ENCODE measurements at places on chromosomes 7 and 10.

- H3K36me3 ChIP-seq, result no peaks in the 10 kb centered on the region
- no peak overlapping the region for H3K27ac ChIP-seq
- H3K27me3 ChIP-seq, result no peaks in the 10 kb centered on the region
- DNase-seq, result no peak
These were observed 132.5 kb downstream of the IMMP2L start for GRCh38 chr7:111429781-111430180.

- H3K27ac ChIP-seq, result peak overlapping the region; percentile 64
- no peaks in the 10 kb centered on the region for H3K27me3 ChIP-seq
- H3K4me3 ChIP-seq, result no peak overlapping the region
- H3K4me1 ChIP-seq, result peaks cover 20% of the 10 kb centered on the region
- DNase-seq, result peak; percentile 99
These were observed 36.6 kb downstream of the SRPK2 start for GRCh38 chr7:105352018-105352612.

- no peaks in the 10 kb centered on the region for H3K4me1 ChIP-seq
- no peak overlapping the region for H3K27ac ChIP-seq
- no peak overlapping the region for H3K4me3 ChIP-seq
These were observed 790.8 kb upstream of the KCND2 start for GRCh38 chr7:119482209-119482608.

GRCh38 chr7:131619336-131620305 is 63.2 kb upstream of the PODXL start:
- no peak for DNase-seq
- H3K4me1 ChIP-seq, result no peaks in the 10 kb centered on the region
- H3K36me3 ChIP-seq, result no peaks in the 10 kb centered on the region
- H3K27ac ChIP-seq, result no peak overlapping the region

- H3K36me3 ChIP-seq, result no peaks in the 10 kb centered on the region
- DNase-seq, result no peak
- H3K4me3 ChIP-seq, result peak overlapping the region; percentile 85
- no peaks in the 10 kb centered on the region for H3K27me3 ChIP-seq
- no peaks in the 10 kb centered on the region for H3K4me1 ChIP-seq
These were observed 395 bp downstream of the ZNF487 start for GRCh38 chr10:43437141-43437870.

DNA sequence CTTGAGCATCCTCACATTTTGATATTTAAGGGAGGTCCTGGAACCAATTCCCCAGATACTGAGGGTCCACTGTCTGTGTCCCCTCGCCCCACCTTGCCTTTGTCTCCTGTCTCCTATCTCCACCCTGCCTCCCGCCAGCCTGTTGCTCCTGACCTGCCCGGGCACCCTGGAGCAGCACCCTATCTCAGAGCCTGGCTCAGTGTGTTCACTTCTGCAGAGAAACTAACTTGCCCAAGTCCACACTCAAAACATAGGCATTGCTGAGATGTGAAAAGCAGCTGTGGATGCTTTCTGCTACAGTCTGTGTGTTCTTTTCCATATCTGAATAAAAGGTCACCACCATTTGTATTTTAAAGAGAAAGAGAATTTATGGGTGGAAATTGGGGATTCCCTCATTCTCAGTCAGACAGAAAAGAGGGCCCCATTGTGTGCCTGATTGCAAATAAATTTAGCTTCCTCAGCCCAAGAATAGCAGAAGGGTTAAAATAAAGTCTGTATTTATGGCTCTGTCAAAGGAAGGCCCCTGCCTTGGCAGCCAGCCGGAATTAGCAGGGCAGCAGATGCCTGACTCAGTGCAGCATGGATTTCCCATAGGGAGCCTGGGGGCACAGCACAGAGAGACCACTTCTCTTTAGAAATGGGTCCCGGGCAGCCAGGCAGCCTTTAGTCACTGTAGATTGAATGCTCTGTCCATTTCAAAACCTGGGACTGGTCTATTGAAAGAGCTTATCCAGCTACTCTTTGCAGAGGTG is 161.3 kb downstream of the EGFR start:
- peaks cover 11% of the 10 kb centered on the region for H3K4me1 ChIP-seq
- no peaks in the 10 kb centered on the region for H3K27me3 ChIP-seq
- peaks cover 32% of the 10 kb centered on the region for H3K36me3 ChIP-seq
- no peak overlapping the region for H3K27ac ChIP-seq

DNA sequence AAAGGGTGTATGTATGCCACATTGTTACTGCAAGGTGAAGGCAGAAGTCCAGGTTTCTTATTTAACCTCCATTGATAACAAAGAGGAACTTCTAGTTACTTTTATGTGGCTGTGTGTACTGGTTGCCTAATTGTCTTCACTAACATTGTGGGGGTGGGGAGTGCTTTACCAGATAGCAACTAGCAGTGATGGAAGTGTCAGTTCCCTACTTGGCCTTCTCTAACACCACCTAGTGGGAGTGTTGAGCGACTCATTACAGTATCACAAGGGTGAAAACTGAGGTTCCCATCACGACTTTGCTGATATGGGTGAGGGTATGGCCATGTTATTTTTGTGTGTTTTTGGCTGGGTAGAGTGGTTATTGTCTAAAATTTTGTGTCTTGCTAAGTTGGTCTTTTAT is 274.4 kb downstream of the THSD7A start:
- DNase-seq, result peak; percentile 17
- no peak overlapping the region for H3K4me3 ChIP-seq
- no peaks in the 10 kb centered on the region for H3K36me3 ChIP-seq
- H3K4me1 ChIP-seq, result no peaks in the 10 kb centered on the region
- no peak overlapping the region for H3K27ac ChIP-seq

- peaks cover 2% of the 10 kb centered on the region for H3K4me1 ChIP-seq
- no peak for DNase-seq
- H3K27ac ChIP-seq, result no peak overlapping the region
- H3K27me3 ChIP-seq, result no peaks in the 10 kb centered on the region
- H3K4me3 ChIP-seq, result no peak overlapping the region
These were observed 3.0 kb upstream of the ABHD11 start for GRCh38 chr7:73741600-73741999.

Measured in fibroblast of lung (primary cell).